ENCODE measurements at places on chromosomes 12 and 14.
A peak's percentile ranks its signal among the peaks of the same experiment; 100 is the strongest.

GRCh38 chr12:3989218-3989550, 116.0 kb upstream of the PARP11 start:
- DNase-seq = no peak

DNA sequence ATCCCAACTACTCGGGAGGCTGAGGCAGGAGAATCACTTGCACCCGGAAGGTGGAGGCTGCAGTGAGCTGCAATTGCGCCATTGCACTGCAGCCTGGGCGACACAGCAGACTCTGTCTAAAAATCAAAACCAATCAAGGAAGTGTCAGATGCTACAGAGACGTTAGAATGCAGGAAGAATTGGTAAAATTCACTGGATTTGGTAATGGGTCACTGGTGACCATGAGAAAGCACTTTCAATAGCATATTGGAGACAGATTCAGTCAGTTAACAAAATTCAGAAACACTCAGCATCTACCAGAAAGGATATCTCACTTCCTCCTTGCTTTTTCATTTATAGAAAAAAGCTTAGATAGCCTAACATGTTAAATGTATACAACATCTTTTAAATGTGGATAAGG, 17.5 kb downstream of the BIN2 start:
- no peak for DNase-seq

GRCh38 chr12:113479590-113480335, 8.1 kb upstream of the LHX5 start:
- DNase-seq = peak; percentile 21

- DNase-seq = no peak
Measured at GRCh38 chr14:64178814-64179213, 115.4 kb downstream of the ESR2 start.

DNA sequence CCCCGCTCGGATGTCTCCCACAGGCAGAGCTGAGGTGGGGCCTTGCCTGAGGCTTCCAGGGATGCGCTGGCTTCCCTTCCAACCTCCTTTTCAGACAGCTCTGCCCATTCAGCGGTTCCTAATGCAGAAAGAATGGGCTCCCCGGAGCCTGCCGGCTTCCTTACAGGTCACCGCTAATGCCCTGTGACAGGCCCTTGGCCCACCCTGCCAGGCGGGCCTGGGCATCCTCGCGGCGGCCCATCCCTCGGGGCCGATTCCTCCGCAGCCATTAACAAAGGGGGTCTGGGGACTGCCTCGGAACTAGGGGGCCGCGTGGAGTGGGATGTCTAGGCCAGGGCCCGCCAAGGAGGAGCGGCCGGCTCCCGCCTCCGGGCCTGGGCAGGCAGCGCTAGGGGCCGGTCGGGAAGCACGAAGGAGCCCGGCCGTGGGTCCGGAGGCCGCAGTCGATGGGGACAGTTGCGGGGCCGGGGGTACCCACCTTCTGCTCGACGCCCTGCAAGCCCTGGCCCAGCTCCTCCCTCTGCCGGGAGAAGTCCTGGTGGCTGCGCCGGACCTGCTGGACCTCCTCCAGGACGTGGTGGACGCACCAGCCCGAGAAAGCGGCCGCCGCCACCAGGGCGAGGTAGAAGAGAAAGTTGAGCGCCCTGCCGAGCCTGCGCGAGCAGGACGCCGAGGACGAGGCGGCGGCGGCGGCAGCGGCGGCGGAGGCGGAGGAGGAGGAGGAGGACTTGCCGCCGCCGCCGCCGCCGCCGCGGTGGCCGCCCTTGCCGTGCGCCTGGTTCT, 738 bp downstream of the CKAP4 start:
- DNase-seq = peak; percentile 74

- DNase-seq = no peak
Measured at GRCh38 chr12:57146961-57147944, at the start of gene LRP1-AS. Gene LRP1-AS (minus strand): TSS chr12:57147619.

DNA sequence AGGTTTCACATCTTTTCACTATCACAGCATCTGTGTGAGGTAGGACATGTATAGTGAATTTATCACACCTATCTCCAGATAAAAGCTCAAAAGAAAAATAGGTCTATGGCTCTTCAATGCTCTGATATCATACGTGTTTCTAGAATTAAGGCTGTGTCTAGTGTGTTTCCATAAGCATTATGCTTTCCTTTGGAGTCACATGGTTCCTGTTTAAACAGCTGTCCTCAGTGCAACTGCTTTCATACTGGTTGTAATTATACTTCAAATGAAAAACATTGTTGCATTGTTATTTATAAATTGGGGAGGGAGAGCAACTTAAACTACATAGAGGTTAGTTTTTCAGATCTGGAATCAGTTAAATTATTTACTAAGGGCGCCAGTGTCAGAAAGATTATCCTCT, 151.6 kb downstream of the SYT1 start:
- no peak for DNase-seq

- peak; percentile 65 for DNase-seq
Measured at GRCh38 chr12:68611094-68611805, 551 bp downstream of the RAP1B start.

DNA sequence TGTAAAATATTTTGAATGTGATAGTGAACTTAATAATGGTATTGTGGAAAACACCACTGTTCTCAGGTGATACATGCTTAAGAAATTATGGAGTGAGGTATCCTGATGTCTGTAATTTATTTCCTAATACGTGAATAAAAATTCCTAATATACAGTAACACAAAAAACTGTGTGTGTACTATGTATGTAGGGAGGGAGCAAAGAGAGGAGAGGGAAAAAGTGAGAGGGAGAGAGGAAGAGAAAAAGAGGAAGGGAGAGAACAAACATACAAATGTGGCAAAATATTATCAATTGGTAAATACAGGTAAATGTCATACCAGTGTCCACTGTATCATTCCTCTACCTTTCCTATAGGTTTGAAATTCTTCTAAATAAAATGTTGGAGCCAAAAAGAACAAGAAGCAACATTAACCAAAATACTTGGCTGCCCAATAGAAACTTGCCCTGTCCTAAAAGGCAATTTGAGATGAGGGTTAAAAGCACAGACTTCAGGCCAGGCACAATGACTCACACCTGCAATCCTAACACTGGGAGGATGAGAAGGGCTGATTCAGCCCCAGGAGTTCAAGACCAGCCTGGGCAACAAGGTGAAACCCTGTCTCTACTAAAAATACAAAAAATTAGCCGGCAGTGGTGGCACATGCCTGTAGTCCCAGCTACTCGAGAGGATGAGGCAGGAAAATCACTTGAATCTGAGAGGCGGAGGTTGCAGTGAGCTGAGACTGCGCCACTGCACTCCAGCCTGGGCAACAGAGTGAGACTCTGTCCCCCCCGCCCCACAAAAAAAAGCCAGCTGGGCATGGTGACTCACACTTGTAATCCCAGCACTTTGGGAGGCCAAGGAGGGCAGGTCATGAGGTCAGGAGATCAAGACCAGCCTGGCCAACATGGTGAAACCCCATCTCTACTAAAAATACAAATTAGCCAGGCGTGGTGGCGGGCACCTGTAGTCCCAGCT, 14.5 kb downstream of the R3HDM2 start:
- DNase-seq = no peak

- DNase-seq = no peak
Measured at GRCh38 chr12:93592641-93593406, 20.3 kb downstream of the SOCS2 start.

GRCh38 chr14:28121512-28122297, 644.9 kb upstream of the FOXG1 start:
- no peak for DNase-seq

DNA sequence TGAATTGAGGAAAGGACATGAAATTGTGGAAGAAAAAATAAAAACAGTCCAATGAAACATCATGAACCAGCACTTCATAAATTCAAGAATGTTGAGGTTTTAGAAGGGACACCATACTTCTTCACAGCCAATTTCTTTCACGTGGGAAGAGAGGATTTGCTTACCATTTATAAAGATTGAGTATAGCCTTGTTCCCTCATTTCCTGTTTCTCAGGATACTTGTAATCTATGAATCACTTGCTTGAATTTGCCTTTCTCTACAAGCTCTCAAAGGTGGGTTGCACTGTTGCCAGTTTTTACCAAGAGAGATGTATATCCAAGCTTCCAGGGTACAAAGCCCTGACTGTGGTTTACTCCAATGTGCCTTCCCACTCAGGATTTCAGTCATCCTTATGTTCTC, 116.1 kb downstream of the DUSP6 start:
- DNase-seq = no peak

DNA sequence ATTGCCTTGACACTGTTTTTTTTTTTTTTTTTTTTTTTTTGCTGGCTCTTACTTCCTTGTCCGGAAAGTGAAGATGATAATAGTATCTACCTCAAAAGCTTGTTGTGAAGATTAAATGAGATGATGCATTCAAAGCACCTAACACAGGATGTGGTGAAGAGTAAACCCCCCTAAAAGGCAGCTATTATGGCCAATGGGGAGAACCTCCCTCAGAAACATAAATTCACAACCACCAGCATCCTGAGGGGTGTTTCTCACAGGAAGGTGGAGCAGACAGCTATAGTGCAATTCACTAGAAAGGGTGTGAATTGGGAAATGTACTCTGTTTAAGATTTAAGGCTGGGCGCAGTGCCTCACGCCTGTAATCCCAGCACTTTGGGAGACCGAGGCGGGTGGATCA, 85.4 kb upstream of the CRY1 start:
- no peak for DNase-seq

DNA sequence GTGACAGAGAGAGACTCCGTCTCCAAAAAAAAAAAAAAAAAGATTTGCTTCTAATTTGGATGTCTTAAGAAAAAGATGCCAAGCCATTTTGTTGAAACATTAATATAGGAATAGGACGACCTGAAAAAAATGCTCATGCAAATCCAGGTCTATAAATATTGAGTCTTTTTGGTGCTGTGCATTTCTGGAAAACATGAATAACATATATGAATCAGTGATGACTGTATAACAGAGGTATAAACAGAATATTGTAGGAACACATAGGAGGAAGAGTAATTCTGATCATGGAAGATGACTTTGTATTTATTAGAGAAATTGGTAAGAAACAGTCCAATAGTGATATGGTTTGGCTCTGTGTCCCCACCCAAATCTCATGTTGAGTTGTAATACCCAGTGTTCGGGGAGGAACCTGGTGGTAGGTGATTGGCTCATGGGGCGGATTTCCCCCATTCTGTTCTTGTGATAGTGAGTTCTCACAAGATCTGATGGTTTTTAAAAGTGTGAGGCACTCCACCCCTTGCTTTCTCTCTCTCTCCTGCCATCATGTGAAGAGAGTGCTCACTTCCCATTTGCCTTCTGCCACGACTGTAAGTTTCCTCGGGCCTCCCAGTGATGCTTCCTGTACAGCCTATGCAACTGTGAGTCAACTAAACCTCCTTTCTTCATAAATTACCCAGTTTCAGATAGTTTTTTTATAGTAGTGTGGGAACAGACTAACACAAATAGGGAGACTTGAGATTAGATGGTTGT, 3.0 kb upstream of the SRSF5 start:
- DNase-seq = peak; percentile 28

GRCh38 chr12:116247377-116247776, 30.1 kb downstream of the MED13L start:
- DNase-seq = no peak

Data from GM12865 (cell line).